ENCODE measurements at places on chromosomes 4 and X.

DNA sequence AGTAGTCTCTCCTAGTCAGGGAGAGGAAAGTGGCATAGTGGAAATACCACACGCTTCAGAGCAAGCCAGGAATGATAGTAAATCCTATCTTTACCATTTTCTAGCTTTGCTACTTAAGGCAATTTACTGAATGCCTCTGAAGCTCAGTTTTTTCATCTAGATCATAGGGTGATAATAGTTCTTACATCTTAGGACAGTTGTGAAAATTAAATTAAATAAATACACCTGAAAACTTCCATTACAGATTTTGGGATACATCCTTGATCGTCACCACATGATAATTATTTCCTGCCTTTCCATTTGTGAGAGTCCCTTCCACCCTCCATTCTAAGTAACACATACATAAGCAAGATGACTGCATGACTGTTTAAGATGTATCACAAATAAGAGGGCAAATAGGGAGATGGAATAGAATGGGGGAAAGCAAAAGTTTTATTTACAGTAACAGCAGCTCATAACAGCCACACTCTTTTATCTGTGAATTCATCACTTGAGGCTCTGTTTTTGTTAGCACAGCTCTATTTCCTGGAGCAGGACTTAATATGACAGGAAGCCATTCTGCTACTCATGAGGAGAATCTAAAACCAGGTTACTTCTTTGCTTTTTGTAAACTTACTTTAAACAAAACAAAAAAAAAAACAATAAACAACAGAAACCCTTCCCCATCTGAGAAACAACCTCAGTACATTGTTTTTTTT, 13.4 kb downstream of the P2RY10 start:
- no peak for DNase-seq

GRCh38 chr4:125268068-125268755, 46.5 kb upstream of the FAT4 start:
- no peak for DNase-seq

DNA sequence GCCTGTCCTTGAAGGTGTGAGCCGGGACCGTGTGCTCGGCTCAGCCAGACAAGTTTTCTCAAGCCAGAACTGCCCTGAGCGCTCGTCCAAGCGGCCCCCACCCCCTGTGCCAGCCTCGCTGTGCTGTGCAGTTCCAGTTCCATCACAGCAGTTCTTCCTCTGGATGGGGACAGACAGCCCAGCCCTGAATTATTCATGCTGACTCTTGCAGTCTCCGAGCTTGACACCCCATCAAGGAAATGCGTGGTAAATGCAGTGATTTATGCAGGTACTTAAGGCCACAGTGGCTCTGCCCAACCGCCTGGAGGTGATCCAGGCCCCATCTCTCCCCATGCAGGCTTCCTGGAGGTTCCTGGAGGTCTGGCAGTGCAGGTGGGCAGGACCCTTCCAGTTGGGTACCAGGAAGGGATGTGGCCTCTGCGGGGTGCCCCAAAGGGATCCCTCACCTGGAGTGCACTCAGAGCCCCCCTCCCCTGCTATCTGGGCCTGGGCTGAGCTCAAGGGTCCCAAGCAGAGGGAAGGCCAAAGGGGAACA, 44.8 kb upstream of the HMX1 start:
- DNase-seq, result peak; percentile 52

DNA sequence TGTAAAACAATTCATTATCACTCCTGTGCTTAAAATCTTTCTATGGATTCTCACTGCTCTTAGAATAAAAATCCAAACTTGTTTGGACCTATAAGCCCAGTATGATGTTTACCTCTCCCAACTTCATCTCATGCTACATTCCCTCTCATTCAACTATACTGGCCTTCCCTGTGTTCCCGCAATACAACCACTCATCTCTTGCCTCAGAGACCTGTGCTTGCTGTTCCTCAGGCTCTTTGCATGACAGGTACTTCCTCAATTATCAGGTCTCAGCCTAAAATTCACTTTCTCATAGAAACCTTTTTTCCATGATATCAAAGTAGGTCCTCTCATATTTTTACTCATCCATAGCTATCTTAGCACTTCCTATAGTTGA, 71.7 kb downstream of the ENOX2 start:
- DNase-seq, result no peak

GRCh38 chr4:140884431-140885058, 128.4 kb upstream of the TBC1D9 start:
- no peak for DNase-seq

DNA sequence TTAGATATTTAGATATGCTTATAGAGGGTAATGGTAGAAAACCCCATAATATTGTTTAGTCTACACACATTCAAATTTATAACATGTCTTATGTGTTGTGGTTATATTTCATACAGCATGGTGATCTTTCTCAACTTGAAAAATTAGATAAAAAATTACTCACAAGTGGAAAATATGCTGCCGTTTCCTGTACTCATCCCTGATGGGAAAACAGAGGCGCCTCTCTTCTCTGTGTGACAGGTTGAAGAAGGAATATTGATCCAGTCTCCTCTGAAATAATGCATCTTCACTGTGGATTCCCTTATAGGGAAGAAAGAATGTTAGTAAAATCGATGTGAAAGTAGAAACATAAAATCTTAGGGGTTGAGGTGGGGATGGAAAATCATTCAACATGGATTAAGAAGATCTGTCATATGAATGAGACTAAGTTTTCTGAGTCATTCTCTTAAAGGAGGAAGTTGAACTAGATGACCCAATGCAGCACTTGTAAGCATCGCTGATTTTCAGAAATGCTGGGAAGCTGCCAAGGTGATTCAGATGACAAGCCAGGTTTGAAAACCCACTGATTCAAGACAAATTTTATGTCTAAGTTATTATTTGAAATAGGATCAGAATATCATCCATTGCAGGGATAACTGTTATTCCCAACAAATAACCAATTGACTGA, 70.7 kb downstream of the ANKRD50 start:
- DNase-seq, result no peak

- no peak for DNase-seq
These were observed 500.7 kb downstream of the ZNF674 start for GRCh38 chrX:46044486-46044885.

DNA sequence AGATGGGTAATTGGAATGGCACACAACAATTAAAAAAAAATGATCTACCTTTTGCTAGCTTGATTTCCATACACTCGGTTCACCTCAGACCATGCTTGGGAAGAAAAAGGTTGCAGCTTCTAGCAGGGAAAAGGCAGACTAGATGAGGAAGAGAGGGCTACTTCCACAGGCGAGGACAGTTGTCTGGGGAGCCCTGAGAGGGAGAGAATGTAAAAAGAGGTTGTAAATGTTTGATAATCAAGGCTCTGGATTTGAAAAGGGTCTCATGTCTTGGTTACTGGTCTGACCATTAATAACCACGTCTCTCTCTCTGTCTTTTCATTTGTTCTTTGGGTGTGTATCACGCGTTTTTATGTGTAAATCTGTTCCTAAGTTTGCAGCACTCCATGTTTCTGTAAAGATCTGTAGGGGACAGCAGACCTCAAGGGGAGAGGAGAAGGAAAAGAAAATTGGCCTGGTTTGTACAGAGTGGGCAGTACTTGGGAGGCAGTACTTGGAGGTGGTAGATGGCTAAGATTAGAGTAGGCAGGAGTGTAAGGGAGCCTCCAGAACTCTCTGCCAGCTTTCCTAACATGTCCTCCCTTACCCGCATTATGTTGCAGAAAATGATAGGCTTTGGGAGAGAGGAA, 750 bp downstream of the ARMCX5 start:
- DNase-seq, result no peak

GRCh38 chrX:95762716-95763115, 921.9 kb upstream of the DIAPH2 start:
- no peak for DNase-seq
